ENCODE measurements at places on chromosomes 13 and 19.

DNA sequence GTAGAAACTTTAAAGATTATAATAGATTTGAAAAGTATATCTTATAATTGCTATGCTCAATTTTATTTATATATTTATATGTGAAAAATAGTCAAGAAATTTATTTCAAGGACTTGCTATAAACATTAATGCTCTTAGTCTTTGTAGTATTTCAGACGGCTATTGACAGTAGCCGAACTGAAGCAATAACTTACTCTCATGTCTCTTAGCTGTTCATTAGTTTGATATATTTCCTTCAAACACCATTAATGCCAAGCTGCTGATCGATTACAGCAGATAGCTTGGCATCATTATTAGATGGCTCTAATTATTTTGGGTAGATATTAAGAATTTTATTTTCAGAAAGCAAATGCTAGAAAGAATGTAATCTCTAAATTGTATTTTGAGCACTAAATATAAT is 1151.5 kb upstream of the SPRY2 start:
- no peaks in the 10 kb centered on the region for H3K36me3 ChIP-seq
- H3K4me1 ChIP-seq = no peaks in the 10 kb centered on the region
- no peaks in the 10 kb centered on the region for H3K27me3 ChIP-seq
- no peak for DNase-seq
- H3K4me3 ChIP-seq = no peak overlapping the region

DNA sequence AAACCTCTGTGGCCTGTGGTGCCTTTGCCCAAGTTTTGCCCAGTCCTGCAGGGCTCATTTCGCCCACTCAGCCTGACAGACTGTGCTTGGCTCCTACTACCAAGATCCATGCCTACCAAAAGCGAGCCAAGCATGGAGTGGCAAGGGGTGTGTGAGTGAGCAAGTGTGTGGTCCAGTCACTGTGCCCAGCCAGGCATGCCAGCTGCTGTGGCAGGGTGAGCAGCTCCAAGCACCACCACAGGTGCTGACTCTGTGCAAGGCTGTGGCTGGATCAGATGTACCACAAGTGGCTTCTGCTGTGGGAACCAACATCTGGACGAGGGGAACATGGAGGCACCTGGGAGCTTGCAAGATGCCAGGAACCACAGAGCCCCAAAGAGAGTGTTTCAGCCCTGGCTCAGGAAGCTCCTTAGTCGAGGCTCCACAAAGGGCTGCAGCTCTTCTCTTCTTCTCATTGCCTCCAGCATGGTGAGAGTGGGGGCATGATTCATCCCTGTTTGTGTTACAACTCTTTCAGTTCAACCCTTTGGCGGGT is 1564.2 kb upstream of the MIR17HG start:
- H3K4me1 ChIP-seq = no peaks in the 10 kb centered on the region
- no peaks in the 10 kb centered on the region for H3K36me3 ChIP-seq
- no peak overlapping the region for H3K27ac ChIP-seq
- no peaks in the 10 kb centered on the region for H3K27me3 ChIP-seq

- DNase-seq = peak; percentile 80
- H3K27me3 ChIP-seq = no peaks in the 10 kb centered on the region
- H3K36me3 ChIP-seq = no peaks in the 10 kb centered on the region
- H3K27ac ChIP-seq = peak overlapping the region; percentile 71
Observed at GRCh38 chr19:37655689-37656371, 565 bp upstream of the ZFP30 start.

DNA sequence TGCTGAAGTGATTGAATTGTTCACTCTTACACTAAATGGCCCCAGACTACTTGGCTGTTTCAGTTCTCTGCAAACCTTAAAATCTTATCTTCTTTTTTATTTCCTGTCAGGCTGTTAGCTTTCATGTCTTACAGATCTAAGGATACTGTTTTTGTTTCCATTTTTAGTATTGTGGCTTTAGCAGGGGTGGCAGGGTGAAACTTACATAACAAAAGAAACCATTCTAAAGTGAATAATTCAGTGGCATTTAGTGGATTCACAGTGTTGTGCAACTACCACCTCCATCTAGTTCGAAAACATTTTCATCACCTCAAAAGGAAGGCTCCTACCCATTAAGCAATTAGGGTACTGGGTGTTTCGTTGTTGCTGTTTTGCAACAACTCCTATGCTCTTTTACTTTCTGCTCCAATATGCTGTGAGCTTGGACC is 19.8 kb downstream of the TMEM272 start:
- no peaks in the 10 kb centered on the region for H3K36me3 ChIP-seq
- H3K27ac ChIP-seq = no peak overlapping the region
- no peak overlapping the region for H3K4me3 ChIP-seq
- no peak for DNase-seq

DNA sequence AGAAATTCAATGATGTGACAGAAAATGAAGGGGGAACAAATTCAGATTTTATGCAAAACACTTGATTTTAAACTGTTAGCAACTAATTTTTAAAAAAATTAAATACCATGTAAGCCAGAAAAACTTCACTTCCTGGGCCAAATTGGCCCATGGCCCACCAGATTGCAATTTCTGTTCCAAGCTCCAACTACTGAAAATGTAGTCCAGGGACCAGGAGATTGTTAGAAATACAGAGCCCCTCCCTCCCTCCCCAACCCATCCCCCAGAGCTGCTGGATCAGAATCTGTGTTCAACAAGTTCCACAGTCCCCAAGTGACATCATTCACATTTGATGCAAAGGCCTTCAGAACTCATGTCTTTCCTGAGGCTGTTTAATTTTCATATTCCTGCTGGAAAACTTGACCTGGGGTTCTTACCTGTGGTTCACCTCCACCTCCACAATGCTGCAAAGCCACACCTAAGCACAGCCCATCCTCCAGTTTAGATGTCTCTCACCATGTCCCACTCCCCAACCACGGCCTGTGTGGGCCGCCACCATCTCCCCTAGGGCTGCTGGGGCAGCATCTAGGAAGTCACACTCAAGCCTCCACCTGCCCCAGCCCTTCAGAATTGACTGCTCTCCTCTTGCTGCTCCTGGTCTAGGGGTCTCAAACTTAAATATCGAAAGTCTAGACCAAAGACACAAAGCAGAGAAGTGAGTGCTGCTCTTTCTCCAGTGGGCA is 482.0 kb downstream of the UQCRFS1 start:
- H3K36me3 ChIP-seq = no peaks in the 10 kb centered on the region
- DNase-seq = no peak
- H3K27ac ChIP-seq = no peak overlapping the region
- no peaks in the 10 kb centered on the region for H3K4me1 ChIP-seq

- no peak for DNase-seq
- no peaks in the 10 kb centered on the region for H3K36me3 ChIP-seq
- H3K4me1 ChIP-seq = peaks cover 14% of the 10 kb centered on the region
- no peaks in the 10 kb centered on the region for H3K27me3 ChIP-seq
- H3K27ac ChIP-seq = no peak overlapping the region
Observed at GRCh38 chr13:114116734-114117133, 15.7 kb downstream of the RASA3 start.

GRCh38 chr13:70568571-70568970 is 460.3 kb upstream of the KLHL1 start:
- no peaks in the 10 kb centered on the region for H3K27me3 ChIP-seq
- no peak overlapping the region for H3K4me3 ChIP-seq
- no peak overlapping the region for H3K27ac ChIP-seq
- H3K4me1 ChIP-seq = no peaks in the 10 kb centered on the region

GRCh38 chr19:47464675-47465419 is 6.8 kb downstream of the SLC8A2 start:
- H3K27me3 ChIP-seq = peaks cover 2% of the 10 kb centered on the region
- DNase-seq = no peak
- no peak overlapping the region for H3K4me3 ChIP-seq
- no peaks in the 10 kb centered on the region for H3K36me3 ChIP-seq
- no peak overlapping the region for H3K27ac ChIP-seq

All from liver (tissue), 10 donors.